ENCODE measurements at places on chromosomes 3 and 15.

- DNase-seq: no peak
Observed at GRCh38 chr15:77860071-77860691, 217.3 kb downstream of the TBC1D2B start.

DNA sequence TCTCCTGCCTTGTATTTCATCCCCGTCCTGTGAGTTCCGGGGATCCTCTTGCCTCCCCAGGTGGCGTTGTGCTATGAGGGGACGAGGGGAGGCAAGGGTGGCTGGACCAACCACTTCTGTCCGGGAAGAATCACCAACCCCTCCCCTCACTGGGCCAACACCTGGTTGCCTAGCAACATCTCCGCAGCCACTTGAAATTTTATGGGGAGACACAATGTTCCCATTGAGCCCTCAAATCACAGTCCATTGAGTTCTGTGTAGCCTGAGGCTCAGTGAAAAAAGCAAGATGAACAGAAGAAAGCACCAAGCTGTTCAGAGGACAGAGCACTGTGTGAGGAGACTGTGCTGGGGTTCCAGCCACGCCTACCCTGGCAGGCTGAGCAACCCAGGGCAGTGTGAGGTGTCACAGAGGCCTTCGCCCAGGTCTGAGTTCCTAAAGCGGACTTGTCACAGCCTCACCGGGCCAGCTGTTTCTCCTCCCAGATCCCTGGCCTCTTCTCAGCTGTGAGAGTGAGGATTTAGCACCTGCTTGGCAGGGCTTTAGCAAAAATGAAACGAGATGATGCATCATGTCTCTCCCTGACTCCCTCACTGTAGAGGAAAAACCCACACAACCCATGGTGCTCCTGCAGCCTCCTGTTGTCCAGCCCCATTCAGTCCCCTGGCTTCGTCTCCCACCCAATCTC, 76.8 kb downstream of the ATP2B2 start:
- DNase-seq: no peak

GRCh38 chr15:48017747-48018146, 103.0 kb upstream of the SLC24A5 start:
- DNase-seq: no peak

GRCh38 chr15:62453375-62453774, 288.3 kb upstream of the C2CD4B start:
- peak; percentile 25 for DNase-seq

DNA sequence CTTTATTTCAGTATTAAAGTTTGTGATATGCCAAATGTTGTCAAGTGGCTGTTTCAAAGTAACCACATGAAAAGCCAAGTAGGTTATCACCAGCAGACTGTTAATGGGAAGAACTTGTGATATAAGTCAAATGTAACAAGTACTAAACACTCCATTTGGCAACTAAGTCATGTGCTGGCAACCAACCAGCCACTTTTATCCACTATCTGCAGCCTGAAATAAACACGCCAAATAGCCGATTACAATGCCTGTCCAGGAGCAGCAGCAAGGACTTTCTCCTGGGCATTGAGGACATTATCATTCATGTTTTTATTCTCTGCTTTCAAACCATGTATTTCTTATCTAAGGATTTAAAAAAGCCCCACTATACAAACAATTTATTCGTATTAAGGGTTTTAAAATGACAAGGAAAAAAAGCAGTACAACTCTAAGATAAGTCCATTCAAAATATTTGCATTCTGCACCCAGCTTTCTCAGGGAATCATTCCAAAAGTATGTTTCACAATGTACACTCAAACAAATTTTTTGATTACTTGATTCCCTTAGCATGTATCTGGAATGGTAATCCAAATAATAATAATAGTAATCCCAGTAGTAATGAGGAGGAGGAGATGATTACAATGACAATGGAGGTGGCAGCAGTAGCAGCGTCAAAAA, 448.6 kb downstream of the ERC2 start:
- no peak for DNase-seq

DNA sequence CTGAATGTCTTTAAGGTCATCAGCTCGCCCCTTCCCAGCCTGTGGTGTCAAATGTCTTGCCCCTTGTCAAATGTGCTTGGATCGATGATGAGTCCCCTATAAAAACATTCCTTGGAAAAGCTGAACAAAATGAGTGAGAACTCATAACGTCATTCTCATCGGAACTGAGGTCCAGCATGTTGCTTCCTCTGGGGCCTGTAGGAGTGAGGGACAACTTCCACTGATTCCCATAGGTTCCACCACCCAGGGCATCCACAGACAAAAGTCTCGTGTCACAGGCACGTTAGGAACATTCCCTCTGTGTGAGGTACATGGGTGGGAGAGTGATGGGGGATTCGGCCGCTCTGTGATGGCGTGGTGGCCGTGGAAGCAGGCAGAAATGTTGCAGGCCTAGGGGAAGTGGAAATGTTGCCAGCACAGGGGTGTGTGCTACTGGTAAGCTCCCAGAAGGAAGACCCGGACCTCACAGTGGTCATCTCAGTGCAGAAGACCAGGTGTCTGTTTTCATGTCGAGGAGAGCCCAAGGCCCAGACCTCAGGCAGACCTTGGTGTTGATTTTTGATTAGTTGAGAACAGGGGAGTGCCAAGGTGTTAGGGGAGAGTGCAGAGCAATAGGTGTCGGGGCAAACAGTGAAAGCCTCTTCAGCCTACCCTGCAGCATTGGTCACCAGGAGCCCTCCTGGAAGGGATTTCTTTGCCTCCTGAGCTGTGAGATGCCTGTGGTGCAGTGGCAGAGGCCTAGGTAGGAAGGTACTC, 96.8 kb downstream of the SNRPN start:
- no peak for DNase-seq

- DNase-seq: no peak
Observed at GRCh38 chr3:8665407-8665896, 20.9 kb upstream of the SSUH2 start.

- peak; percentile 66 for DNase-seq
Observed at GRCh38 chr3:194687638-194688199, 2.0 kb downstream of the FAM43A start.

- no peak for DNase-seq
Observed at GRCh38 chr3:102826636-102827035, 391.8 kb downstream of the ZPLD1 start.

- DNase-seq: peak; percentile 95
Observed at GRCh38 chr3:194265505-194265892, 85.6 kb downstream of the CPN2 start.

DNA sequence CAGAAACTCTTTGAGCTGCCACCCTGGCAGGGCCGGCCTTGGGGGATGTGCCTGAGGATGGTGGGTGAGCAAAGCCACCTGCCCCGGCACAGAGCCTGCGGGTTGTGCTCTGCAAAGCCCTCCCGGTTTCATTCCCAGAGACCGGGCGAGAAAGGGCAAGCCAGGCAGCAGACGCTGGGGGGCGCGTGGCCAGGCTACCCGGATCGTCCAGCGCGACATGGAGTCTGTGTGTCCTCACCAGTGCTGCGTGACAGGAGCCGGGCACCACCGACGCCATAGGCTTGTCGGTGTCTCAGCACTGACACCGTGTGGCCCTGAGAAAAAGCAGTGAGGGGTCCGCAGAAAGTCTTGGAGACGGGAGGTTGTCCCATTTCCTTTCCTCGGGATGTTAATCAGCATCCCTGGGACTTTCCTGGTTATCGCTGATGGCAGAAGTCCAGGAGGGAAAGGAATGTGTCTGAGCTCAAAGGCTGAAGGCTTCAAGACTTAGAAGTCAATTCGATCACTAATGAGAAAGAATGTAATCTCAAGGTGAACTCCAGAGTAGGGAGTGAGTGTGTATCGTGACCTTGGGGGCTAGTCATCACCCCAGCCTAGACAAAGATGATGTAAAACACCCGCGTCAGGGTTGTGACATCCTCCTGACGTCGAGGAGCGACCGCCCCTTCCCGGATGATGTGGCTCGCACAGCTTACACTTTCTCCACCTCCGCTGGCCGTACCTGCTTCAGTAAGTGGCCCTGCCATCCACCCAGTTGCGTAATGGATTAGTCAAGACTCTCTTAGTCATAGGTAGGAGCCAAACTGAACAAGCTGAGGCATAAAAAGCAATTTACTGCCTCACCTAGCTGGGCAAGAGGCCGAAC, 36.3 kb upstream of the PLA2G4E start:
- peak; percentile 56 for DNase-seq

GRCh38 chr3:185699927-185700326, 113.8 kb downstream of the SENP2 start:
- no peak for DNase-seq

DNA sequence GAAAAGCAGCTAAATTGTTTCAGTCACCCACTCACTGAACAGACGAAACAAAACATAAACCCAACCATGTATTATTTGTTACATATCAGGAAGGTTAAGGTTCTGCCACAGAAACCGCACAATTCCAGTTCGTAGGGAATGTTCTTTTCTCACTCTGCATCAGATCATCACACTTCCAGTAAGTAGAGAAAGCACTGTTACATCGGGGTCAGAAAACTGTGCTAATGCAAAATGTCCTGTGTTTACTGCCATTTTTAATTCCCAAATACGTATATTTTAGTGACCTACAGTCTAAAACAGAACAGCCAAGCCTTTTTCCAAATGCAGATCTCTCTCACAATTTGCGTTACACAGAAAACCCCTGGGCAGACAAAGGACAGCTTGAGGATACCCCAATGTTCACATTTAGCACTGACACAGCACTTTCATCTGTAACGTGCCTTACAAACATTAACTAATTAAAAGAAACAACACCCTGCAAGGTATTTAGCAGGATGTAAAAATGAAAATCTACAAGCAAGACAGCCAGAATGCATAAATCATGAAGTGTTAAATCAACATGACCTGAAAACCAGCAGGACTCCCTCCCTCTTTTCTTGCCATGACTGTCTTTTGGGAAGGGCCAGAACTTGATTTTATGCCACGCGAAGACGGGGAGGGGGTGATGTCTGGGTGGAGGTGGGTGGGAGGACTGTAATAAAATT, 34.8 kb upstream of the SKIL start:
- DNase-seq: peak; percentile 4

GRCh38 chr15:94040541-94041248, 190.7 kb upstream of the MCTP2 start:
- peak; percentile 78 for DNase-seq

DNA sequence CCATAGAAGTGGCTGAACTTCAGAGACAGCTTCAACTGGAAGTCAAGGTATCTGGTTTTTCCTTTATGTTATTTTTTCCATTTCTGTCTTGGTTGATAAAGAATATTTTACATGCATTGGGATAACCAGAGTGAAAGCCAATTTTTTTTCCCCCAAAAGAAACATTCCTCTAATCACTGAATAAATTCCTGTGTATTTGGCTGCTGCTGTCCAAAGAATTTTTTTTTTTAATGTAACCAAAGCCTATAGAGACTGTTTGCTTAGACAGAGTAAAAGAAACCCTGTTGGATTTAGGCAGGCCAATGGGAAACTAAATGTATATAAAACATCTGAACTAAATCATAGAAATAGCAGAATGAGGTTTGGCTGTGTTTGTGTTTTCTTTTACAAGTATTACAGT, 75.2 kb downstream of the CGNL1 start:
- DNase-seq: no peak

DNA sequence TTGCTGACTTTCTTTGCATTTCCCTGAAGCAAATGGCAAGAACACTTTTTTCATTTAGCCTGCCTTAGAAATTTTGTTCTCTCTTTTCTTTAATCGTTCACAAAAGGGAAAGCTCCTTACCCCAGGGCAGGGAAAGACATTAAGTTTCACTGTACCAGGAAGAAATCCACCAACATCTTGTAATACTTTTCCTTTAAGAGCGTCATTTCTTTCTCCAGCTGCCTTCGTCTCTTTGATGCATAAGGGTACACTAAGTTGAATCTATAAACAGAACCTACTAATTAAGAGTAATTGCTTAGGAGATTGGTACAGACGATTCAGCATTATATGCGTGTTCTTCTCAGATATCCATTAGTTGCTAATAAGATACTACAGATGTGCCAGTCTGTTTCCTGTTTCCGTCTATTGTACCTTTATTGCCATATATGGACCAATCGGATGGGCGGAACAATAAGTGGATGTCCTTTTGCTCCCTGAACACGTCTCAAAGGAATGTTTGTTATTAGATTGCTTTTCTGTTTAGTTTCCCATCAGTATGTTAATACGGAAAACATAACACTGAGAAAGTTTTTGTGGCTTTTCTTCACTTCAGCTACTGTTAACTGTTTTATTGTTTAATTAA, 276.7 kb upstream of the RARB start:
- no peak for DNase-seq

- no peak for DNase-seq
Observed at GRCh38 chr3:134817297-134817696, 22.2 kb downstream of the EPHB1 start.

DNA sequence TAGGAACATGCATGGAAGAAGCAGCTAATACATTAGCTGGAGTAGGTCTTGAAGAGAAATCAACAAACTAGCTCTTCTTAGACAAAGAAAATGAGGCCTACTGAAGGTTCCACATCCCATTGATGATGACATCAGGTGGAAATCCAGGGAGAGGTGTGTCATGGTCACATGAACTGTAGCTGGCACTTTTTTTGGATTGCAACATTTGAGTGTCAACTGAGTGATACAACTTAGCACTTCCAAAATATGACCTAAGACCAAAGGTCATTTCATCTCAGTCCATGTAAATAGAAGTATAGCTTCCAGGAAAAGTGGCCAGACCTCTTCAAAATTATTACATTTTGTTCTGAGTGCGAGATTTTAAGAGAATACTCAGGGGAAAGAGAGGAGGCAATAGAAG, 117.2 kb upstream of the MEIS2 start:
- DNase-seq: no peak

- DNase-seq: no peak
Observed at GRCh38 chr3:48238531-48239085, 2.3 kb upstream of the ZNF589 start.

GRCh38 chr15:70065006-70065722, 32.6 kb downstream of the TLE3 start:
- DNase-seq: no peak

DNA sequence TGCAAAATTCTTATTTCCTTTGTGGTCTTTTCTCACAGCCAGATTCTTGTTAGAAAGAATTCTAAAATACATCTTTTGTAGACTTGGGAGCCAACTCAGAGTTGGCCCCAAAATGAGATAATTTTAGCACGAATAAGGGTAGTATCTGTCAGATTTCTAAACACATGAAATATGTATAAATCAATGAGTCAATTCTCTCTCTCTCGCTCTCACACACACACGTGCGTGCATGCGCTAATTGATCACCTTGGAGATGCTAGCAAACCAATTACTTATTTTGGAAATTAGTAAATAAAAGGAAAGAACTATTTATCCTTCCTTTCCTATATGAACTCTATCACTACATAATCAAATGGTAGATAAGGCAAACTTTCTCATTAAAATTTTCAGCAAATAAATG, 32.9 kb upstream of the PIK3R4 start:
- DNase-seq: no peak

DNA sequence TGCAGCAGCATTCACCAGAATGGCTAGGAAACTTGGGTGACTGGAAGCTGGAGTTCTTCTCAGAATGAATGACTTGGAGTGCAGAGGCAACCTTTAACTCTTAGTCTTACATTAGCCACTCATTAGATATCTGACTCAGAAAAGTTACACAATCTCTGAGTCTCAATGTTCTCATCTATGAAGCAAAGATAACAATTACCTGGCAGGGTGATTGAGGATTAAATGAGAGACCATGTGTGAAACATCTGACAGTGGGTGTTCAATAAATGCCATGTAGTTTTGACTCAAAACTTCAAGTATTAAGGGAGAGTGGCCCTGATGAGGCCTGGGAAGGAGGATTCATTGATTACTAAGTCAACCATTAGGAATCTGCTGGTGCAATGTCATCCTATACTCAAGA, 48.3 kb downstream of the MRPL3 start:
- DNase-seq: peak; percentile 37

- peak; percentile 60 for DNase-seq
Observed at GRCh38 chr15:67762610-67763368, 62.5 kb upstream of the SKOR1 start.

- peak; percentile 79 for DNase-seq
Observed at GRCh38 chr3:99878005-99878404, 60.3 kb downstream of the CMSS1 start.
